ENCODE measurements at places on chromosomes 1 and 21.

- DNase-seq = peak; percentile 47
These were observed 506.8 kb upstream of the CAMK1G start for GRCh38 chr1:209076688-209077087.

DNA sequence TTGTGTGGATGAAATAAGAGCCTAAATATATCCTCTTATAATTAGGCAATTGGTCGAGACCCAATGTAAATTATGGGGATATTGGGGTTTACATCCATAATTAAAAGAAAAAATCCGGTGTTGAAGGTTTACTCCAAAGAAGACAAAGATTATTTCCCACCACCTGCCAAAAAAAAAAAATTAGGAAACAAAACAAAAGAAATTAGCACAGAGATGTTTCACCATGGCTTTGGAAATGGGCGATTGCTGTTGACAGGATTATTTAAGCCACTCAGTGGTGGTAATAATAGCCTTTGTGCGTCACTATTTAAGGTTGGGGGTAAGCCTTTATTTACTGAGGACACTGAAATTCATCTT lies 585 bp upstream of the GLRX2 start:
- DNase-seq = no peak

DNA sequence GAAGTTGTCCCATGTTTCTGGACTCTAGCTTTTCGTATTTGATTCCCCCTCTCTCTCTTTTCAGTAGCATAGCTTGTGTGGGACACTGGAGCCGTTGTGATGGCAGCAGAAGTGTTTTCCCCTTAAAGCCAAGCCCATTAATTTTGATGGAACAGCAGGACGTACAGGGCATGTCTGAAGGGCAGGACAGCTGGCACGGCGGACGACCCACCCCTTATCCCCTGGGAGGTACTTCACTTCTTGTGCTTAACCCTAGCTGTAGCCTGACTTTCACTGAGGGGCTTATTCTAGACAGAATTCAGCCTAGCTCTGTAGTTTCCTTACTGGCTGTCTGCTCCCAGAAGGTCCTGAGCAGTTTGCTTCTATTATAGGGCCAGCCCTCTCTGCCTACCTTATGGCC lies 8.6 kb upstream of the PPFIA4 start:
- peak; percentile 61 for DNase-seq

- DNase-seq = no peak
These were observed 43.9 kb upstream of the SGIP1 start for GRCh38 chr1:66489972-66490601.

DNA sequence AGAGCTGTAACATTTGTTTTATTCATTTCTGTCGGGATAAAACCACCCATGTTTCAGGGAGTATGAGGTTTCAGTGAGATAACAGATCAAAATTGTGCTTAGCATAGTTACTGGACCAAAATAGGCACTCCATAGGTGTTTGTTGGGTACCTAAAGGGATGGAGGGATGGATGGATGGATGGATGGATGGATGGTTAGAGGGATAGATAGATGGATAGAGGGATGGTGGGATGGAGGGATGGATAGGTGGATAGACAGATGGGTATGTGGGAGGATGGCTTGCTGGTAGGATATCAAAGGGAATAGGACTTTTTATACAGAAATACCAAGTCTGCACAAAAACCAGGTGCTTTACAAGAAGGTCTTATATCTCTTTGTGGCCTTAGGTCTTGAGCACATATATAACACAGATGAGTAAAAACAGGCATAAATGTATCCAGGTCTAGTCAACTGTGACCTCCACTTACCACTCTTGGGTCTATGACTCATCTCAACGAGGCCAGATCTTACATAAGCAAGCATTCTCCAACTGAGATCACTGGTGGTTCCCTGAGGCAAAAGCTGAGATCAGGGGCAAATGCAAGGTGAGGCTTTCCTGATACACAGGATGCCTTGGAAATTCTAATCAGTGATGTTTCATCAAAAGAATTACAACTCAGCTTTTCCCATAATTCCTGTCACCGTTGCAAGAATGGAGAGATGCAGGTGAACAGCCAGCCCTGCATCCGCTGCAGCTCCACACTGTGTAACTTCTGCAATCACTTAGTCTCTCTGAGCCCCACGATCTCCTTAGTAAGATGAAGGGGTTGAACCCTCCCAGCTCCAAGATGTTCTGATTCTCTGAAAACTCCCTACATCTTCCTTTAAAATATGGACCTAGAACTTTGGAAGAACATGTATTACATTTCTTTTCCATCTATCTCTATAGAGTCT lies 32.0 kb downstream of the PTAFR start:
- DNase-seq = no peak

GRCh38 chr1:3345792-3346191 lies 108.7 kb upstream of the ARHGEF16 start:
- DNase-seq = no peak

GRCh38 chr1:21873174-21873573 lies 61.1 kb downstream of the LDLRAD2 start:
- no peak for DNase-seq

DNA sequence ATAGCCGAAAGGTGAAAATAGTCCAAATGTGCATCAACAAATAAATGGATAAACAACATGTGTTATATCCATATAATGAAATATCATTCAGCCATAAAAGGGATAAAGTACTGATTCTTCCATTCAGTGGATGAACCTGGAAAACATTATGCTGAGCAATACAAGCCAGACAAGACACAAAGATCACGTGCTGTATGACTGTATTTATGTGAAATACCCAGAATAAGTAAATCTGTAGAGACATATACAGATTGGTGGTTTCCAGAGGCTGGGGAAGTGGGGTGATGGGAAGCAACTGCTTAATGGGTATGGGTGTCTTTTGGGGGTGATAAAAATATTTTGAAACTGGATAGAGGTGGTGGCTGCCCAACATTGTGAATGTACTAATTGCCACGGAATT lies 13.3 kb upstream of the GSTM4 start:
- DNase-seq = no peak

DNA sequence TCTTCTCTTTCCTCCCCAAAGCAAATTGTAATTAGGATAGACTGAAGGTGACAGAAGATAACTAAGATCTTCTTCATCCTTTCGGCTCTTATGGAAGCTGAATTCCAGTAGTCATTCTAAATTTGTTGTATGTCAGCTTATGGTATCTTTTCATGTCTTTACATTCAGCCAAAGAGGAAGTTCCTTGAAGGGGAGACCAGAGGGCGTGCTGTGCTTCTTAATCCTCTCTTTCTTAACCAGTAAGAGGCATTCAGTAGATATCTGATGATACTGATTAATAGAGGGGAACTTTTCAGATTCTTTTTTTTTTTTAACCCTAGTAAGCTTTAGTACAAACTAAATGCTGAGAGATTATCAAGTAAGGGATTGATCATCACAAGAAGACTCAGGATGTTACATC lies 102.3 kb downstream of the OSBPL9 start:
- no peak for DNase-seq

DNA sequence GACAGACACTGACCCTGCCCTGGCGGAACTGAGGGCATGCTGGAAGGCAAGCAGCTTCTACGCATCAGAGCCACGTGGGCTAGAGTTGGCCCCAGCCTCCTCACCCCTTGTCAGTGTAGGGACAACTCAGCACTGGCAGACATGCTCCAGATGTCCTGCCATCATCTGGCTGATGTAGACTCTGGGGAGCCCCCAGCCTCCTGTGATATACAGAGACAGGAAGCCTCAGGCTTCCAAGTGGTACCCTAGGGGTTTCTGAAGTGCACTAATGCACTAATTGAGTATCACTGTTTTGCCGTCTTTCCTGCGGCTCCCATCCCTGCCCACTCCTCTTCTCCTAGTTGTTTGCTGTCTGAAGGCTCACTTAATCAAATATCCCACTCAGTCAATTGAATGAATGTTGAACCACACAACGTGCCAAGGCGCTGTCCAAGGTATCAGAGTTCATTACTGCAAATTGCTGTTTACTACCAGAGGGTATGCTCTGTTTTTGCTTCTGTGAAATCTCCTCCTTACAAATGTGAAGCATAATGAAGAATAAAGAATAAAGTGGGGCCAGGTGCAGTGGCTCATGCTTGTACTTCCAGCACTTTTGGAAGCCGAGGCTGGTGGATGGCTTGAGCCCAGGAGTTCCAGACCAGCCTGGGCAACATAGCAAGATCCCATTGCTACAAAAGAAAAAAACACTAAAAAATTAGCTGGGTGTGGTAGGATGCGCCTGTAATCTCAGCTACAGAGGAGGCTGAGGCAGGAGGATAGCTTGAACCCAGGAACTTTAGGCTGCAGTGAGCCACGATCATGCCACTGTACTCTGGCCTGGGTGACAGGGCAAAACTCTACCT lies 76.4 kb upstream of the ZBTB18 start:
- DNase-seq = no peak

DNA sequence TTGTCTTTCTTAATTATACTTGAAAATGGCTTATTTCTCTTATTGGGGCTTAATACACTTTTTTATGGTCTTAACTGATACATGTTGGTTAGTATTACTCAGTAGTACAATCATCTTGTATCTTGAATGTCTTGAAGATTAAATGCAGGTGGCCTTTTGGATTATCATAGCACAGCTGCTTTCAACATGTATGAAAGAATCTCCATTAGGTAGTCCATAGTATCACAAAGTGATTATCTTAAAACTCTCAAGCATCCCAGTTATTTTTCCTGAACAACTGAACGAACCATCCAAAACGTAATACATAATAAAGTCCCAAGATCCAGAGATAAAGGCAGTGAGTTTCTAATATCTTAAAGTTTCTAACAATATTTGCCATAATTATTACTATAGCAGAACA lies 51.7 kb upstream of the MYOCOS start:
- DNase-seq = no peak
